ENCODE measurements at places on chromosomes 2 and 18.

DNA sequence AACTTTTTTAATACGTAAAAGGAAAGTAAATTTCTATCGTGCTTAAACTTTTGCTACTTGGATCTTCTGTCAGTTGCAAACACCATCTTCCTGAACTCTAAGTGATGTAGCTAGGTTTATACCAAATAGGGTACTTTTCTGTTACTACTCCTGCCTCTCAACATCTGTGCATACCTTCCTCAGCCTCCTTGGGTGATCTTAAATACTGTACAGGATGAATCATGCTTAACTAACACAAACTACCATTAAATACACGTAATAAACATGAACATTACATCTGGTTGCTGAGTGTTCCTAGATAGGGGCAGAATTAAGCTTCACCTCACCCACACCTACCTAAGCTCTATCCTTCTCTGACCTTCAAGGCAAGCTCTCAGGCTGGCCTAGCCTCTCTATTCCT lies 398.0 kb downstream of the TXNL1 start:
- no peak for DNase-seq

GRCh38 chr2:64400733-64401528 lies 53.0 kb upstream of the LGALSL start:
- DNase-seq: no peak

GRCh38 chr2:68900496-68901198 lies 29.4 kb upstream of the BMP10 start:
- no peak for DNase-seq

DNA sequence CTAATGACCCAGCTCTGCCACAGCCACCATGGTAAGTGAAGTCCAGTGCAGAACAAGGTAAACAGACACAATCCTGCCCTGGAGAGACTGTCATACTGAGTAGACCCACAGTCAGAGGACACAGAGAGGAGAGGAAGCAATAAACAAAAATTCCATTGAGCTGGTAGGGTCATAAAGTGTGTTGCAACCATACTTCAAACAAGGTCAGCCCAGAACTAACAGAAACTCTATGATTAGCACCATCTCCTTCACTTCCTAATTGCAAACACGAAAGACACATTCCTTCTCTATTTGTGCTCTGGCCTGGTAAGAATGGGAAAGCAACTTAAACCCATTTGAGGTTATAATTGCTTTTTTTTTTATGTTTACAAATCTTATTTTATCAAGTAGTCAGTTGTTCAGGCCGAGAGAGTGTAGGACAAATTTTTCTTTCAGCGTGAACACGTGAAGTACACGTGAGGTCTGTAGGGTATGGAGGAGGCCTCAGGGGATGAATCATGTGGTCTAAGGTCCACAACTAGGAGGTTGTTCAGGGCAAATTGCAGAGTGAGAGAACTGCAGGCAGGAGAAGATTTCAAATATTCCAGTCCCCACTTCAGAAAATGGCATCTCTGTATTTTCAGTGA lies 71.4 kb upstream of the GLS start:
- DNase-seq: no peak

GRCh38 chr18:10923141-10923540 lies 226.2 kb downstream of the PIEZO2 start:
- DNase-seq: no peak

GRCh38 chr2:48750128-48750739 lies 5.3 kb downstream of the LHCGR start:
- DNase-seq: no peak

GRCh38 chr2:229104974-229105387 lies 166.1 kb downstream of the PID1 start:
- no peak for DNase-seq

DNA sequence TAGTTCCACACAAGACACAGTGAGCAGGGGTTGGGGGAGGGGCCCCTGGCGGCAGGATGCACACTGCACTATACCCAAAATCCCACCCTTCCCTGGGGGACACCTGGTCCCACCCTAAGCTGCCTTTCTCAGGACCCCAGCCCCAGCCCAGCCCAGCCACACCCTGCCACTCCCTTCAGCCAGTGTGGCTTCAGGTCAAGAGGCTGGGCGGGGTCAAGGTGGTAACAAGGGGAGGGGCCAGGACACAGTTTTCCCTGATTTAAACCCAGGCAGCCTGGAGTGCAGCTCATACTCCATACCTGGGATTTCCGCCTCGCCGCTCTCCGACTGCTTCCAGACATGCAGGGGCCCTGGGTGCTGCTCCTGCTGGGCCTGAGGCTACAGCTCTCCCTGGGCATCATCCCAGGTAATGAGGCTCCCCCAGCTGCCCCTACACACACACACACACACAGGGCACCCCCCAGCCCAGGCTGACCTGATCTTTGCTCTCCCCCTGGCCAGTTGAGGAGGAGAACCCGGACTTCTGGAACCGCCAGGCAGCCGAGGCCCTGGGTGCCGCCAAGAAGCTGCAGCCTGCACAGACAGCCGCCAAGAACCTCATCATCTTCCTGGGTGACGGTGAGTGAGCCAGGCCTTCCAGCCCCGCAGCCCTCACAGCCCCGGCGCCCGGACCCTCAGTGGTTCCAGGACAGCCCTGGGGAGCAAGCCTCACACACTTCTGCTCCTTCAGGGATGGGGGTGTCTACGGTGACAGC lies at the start of gene ALPG:
TSS of gene ALPG (plus strand) at position 289 of the 755 bp plus-strand sequence. CDS start at position 340, 51 bp downstream.
- DNase-seq: no peak

- no peak for DNase-seq
Observed at GRCh38 chr2:240868286-240869108, at the start of gene AGXT. Gene AGXT (plus strand): TSS chr2:240868824. CDS start chr2:240868866, 42 bp downstream.

DNA sequence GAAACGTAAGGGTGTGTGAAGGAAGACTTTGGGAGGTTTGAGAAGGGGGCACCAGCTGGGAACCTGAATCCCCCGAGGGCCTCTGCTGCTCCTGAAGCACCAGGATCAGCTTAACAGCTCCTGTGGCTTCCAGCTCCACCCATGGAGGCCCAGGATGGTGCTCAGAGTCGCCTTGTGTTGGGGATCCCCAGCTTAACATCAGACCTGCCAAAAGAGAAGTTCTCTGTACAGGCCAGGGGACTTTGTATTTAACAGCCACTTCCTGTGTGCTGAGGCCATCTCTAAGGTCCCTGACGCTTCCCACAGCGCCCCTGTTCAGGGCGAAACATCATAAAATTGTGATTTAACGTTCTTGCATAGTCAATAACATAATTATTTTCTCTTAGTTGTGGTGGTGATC lies 77.5 kb downstream of the NCK2 start:
- DNase-seq: no peak

- no peak for DNase-seq
Observed at GRCh38 chr2:58515827-58516573, 274.9 kb upstream of the FANCL start.

DNA sequence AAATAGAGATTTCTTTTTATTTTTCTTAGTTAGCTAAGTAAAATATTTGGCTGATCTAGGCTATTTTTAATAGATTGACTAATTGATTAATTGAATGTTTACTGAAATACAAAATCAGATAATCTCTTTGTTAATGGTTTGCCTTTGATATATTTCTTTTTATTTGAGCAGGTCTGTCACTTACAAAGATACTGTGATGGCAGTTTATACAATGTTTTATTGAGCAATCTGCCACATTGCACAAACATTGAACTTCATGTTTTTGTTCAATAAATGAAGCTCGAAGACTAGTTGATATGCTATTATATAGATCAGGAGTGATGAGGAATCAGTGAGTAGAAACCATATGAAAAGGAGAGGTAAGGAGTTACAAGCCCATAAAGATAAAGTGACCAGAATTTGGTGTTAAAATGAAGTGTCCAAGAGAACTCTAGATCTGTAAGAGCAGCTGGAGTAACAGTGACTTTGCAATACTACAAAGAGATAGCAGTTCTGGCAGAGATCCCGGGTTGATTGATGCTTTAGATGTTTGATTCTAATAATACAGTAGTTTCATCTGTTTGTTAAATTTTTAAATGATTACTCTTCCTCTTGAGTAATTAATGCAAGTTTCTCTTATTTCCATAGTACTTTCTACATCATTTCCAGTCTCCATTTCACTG lies 574.2 kb downstream of the CCDC85A start:
- DNase-seq: no peak

DNA sequence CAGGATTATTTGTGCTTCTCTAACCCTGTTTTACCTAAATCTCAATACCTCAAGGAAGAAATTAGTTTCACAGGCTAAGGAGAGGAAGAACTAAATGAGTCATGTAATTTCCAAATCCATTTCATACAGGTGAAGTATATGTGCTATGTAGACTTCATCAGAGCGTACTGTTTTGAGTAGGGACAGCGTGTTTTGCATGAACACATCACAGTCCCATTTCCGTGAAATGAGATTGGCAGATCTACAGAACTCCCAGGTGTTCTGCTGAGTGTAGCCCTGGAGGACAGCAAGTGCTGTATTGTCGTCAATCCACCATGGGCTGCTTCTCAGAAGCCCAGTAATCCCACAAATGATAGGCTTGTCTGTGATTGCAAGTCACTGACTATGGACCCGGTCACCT lies 97.7 kb downstream of the XRCC5 start:
- DNase-seq: no peak

- DNase-seq: no peak
Observed at GRCh38 chr18:35983818-35984217, 11.3 kb downstream of the RMP24 start.

DNA sequence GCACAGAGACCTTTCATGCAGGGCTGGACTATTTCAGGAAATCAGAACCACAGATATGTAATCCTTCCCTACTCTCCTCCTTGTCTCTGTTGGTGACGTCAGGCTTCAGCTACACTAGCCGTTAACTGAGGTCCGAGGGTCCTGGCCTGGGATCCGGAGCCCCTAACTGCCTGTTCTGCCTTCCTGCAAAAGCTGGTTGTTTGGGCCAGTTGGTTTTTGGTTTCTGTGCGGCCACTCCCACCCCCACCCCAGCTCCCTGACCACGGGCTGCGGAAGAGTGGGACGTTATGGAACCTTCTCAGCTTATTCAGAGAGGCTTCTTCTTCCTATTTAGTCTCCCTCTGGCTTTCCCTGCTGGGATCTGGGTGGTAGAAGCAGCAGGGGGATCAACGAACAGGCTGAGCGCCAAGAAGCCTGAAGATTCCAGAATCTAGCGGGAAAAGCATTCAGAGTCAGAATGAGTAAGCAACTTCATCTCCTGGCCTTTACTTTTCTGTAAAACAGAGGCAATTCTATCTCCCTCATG lies 49.3 kb upstream of the ROCK2 start:
- no peak for DNase-seq

DNA sequence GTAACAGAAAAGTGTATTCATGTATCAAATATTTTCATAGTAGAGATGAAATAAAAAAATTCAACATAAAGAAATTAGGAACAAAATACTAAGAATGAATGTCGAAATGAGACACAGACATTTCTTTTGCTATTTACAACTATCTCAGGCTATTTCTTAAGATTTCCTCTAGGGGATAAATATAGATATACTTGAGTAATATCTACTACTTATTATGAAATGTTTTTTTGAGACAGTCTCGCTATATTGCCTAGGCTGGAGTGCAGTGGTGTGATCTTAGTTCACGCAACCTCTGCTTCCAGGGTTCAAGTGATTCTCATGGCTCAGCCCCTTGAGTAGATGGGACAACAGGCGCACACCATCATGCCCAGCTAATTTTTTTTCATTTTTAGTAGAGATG lies 326.1 kb downstream of the RNF144A start:
- no peak for DNase-seq

DNA sequence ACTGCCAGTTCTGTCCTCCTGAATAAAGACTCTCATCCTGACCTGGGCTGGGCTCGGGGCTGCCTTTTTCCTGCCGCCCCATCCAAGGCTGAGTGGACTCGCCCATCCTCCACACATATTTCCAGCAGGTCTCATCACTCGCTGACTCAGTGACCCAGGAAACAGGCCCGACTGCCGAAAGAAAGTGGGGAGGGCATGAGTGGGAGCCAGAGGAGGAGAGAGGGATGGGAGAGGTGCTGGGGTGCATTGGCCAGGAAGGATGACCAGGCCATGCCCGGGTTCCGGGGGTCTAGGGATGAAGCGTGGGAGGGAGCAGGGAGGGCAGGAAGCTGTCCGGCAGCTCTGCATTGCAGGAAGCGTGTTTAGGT lies 66.7 kb downstream of the TWIST2 start:
- no peak for DNase-seq

- DNase-seq: no peak
Observed at GRCh38 chr2:127877626-127878025, 8.1 kb downstream of the AMMECR1L start.

- no peak for DNase-seq
Observed at GRCh38 chr18:32919799-32920198, 147.0 kb upstream of the KLHL14 start.

DNA sequence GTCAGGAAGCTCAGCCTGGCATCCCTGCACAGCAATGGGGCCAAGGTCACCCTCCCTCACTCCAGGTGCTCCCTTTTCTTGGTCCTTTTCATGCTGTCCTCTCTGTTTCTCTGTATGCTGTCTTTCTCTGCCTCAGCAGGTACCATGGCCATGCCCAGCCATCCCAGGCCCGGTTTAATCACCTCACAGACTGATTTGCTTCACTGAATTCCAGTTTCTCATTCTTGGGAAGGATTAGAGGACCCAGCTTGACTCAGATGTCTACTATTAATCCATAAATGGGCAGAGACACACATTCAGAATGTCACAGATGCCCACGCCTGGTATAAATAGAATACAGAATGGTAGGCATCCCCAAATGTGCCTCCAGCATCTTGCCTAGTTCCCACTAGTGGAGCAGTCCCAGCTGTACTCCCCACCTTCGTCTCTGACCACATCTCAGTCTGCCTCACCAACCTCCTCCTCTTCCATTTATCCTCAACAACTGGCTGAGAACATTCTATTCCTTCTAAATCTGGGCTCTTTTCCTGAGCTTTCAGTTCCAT lies 14.2 kb upstream of the L3MBTL4 start:
- no peak for DNase-seq

GRCh38 chr2:38039121-38039910 lies 36.6 kb downstream of the CYP1B1 start:
- no peak for DNase-seq

DNA sequence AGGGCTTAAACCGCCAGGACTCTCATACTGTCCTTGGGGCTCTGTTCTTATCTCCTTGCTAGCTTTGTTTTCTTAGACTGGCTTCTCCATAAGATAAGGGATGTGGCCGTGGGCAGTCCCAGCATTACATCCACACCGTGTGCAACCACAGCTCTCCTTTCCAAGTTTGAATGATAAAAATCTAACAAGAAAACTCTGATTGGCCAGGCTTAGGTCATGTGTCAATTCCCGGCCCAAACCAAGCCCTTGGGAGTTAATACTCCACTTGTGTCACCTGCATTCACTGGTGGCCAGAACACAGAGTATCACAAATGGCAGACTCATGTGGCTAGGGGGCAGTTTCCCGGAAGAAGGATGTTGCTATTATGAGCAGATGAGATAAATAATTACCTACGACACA lies 43.2 kb upstream of the KDM3A start:
- no peak for DNase-seq

- DNase-seq: no peak
Observed at GRCh38 chr2:211665299-211665698, 873.3 kb downstream of the ERBB4 start.
